ENCODE measurements at places on chromosomes 4 and X.

GRCh38 chr4:183096276-183096965 lies 2.6 kb upstream of the WWC2 start:
- no peak for DNase-seq

DNA sequence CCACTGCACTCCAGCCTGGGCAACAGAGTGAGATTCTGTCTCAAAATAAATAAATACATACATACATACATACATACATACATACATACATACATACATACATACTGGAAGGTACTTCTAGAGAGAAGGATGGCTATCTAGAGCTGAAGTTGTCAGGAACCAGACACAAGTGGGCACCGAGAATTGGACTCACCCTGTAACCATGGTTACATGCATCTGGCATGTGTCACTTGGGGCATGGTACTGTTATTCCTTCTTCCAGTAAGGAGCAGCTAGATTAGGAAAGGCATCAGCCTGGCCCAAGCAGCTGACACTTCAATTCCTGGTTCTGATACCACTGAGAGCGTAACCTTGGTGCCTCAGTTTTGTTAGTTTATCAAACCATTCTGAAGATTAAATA lies 127.1 kb downstream of the SH3KBP1 start:
- DNase-seq, result no peak

DNA sequence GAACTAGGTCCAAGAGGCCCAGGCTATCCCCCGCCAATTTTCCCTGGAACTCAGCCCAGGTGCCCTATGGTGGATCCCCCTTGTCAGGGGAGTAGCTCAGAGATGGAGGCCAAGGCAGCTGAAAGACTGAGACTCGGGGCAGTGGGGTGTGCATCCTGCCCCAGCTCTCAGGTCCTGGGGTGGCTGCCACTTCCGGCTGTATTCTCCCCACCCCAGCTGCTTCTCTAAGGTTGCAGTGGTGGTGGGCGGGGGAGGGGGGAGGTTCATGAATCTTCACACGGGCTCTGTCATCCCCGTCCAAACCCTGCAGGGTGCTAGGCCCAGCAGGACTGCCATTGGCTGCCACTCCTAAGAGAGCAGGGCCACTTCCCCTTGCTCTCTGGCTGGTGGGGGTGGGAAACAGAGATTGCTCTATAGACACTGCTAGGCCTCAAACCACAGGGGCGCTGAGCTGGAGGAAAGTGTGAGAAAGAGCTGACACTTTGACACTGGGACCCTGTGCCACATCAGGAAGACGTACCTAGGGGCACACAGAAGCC lies 1.5 kb downstream of the SASH3 start:
- peak; percentile 56 for DNase-seq

DNA sequence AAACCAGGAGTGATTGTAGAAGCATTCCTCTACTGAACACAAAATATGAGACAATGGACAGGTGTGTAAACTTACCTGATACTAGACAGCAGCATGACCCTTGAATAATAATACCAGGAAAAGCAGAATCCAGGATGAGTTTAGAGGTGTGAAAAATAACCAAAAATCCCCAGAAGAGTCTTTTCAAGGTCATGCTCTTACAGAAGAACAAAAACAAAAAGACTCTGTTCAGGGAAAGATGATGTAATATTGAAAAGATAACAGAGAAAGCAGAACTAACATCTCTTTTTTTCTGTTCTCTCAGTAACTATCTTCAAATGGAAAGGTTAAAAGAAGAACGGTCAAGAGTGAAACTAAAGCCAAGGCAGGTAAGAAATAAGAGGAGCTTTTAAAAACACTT lies 14.0 kb upstream of the ARHGAP10 start:
- DNase-seq, result no peak

DNA sequence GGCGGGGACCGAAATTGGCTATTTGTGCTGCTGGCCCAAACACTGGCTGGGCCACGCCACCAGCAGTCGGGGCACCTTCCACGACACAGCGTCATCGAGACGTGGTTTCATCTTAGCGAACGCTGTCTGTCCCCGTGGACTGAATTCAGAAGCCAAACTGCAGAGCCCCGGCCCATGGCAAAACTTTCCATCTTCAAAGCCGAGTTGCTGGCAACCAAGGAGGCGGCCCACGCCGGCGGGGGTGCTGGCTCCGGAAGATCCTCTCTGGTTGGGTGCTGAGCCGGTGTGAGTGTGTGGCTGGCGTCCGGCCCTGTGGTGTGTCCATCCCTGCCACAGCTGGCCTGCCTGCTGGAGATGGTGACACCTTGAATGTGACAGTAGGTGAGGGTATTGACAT lies 96.6 kb upstream of the ADRA2C start:
- DNase-seq, result no peak

DNA sequence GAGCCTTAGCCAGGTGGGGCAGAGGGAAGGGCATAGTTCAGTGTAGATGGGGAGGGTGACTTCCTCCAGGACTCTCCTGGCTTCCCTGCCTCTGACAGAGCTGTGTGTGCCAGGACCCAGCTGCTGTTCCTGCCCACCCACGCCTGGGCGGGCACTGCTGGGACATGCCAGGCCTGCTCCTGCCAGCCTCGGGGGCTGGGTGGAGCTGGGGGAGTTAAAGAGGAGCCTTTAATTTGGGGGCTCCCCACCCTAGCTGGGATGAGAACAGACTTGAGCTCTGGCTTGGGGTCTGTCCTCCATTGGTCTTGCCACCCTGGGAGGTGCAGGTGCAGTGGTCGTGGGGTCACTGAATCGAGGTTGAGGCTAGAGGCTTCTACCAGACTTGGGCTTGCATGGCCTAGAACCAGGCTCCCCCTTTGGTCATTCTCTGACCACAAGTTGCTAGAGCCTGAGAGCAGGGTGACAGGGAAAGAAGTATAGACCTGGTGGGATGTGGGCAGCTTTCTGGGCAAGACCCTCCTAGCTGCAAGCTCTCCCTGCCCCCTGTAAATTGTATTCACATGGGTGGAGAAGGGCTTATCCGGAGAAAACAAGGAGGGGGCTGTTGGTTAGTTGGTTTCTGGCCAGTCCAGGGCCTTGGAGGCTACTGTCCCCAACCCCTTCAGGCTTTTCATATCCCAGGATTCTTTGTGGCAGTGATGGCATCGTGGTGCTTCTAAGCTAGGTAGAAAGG lies 5.7 kb downstream of the EFNB1 start:
- no peak for DNase-seq

- no peak for DNase-seq
These were observed 27.3 kb downstream of the CXorf58 start for GRCh38 chrX:23935106-23935505.
